ENCODE measurements at places on chromosomes 2 and 18.

DNA sequence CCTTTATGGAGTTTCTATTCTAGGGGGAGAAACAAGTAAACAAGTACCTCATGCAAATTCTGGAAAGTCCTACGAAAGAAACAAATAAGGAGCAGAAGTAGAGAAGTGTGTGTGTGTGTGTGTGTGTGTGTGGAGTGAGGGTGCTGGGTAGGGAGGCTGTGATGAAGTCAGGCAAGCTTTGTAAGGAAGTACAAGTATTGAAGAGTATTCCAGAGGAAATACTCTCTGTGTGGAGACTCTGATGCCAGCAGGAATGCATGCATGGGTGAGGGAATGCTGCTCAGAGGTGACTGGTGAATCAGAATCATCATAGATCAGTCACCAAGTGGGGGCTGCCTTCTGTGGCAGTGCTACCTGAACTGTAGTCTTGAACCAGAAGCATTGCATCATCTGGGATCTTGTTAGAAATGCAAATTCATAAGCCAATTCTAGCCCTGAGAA, 34.5 kb downstream of the SLC4A3 start:
- no peak for DNase-seq

GRCh38 chr2:238169048-238169707, 10.4 kb downstream of the ERFE start:
- DNase-seq, result no peak

- no peak for DNase-seq
Observed at GRCh38 chr18:58037163-58037562, 6.9 kb upstream of the NEDD4L start.

DNA sequence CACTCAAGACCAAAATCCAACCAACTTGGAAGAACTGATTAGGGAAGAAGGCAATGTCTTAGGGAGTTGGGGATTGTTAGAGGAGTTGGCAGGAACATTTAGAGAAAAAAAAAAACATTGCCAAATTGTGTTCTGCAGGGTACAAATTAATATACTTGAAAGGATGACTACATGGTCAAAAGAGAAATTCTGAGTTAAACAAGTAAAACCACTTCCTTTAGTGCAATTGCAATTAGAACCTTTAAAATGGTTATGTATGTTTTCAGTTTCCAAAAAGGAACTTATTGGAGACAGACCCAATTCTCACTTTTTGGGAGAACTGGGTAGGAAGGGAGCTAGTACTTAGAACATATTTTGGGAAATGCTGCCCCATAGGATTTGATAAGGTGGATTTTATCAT, 137.9 kb downstream of the GPD2 start:
- DNase-seq, result no peak

DNA sequence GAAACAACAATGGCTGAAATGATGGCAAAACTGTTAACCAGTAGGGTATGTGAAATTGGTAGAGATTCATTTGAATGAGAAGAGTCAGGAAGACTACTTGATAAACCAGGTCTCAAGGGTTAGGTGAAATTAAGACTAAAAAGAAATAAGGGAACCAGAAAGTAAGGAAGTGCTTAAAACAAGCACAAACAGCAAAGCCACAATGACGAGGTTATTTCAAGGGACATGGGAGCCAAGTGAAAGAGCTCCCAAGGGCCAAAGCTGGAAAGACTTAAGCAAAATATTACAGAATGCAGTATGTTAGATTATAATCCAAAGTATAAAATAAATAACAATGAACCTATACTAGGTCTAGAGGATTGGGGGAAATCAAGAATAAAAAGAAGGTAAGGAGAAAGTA, 19.3 kb upstream of the CD302 start:
- DNase-seq, result no peak

DNA sequence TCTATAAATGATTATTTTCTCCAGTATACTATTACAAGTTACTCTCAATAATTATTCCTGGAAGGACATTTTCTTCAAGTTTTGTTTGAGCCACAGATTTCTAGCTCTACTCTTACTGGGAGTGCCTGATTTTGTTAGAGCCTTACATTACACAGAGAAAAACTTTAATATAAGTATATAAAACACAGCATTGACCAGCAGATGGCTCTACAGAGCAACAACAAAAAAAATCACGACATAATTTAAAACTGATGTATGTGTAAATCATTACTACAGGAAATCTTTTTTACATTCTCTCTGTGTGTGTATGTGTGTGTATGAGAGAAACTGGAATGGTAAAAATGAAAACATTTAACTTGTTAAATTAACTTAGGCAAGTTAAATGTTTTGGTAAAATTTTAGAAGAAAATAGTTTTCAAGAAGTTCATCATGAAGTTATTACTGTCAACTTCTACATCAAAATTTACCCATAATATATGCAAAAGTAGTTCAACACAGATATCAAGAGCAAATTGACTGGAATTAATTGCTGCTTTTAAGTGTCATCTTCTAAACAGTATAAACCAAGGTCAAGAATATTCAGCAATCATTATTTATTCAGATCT, 103.3 kb downstream of the MDH1 start:
- DNase-seq, result no peak

DNA sequence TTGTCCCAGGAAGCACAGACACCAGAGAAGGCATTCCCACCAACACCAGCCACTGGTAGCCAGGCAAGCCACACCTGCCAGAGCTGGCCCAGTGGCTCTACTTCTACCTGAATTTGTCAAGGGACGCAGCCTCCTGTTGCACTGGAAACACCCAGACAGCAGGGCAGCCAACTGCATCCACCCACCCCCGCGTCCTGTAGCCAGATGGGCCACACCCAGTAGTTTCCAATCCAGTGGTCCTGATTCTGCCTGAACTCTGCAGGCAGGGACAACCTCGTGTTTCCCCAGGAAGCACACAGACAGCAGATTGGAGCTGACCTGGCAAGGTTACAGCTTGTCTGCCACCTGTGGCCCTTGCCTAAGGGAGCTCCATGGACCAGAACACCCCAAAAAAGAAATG, 18.2 kb downstream of the PFN4 start:
- DNase-seq, result no peak

DNA sequence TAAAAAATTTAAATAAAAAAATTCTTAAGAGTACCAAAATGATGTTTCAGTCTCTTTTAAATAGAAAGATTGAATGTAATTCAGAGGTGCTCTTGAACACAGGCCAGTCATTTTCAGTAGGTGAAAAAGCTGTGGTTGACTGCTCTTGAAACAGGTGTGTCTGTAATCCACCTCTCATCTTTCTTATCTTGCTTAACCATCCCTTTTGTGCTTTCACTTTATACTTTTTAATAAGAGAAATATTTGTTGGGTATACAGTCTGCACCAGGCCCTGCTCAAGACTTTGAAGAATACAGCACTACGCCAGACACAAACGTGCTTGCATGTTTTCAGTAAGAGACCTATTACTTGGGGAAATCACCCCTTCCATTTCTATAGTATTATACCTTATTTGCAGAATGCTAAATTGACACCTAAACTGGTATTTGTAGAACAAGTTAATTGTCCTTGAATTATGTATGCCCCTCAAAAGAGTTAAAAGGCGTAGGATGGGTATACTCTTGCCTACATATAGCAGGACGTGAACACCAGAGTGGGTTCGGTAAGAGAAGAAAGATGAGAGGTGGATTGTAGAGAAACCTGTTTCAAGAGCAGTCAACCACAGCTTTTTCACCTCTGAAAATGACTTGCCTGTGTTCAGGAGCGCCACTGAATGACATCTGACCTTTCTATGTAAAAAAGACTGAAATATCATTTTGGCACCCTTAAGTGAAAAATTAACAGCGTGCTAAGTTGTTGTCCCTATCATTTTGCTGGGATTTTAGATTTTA, 4.0 kb upstream of the RTN4 start:
- no peak for DNase-seq

- DNase-seq, result no peak
Observed at GRCh38 chr2:175743011-175743410, 259.1 kb downstream of the LNPK start.

GRCh38 chr2:160269365-160269764, 69.3 kb upstream of the ITGB6 start:
- DNase-seq, result no peak

DNA sequence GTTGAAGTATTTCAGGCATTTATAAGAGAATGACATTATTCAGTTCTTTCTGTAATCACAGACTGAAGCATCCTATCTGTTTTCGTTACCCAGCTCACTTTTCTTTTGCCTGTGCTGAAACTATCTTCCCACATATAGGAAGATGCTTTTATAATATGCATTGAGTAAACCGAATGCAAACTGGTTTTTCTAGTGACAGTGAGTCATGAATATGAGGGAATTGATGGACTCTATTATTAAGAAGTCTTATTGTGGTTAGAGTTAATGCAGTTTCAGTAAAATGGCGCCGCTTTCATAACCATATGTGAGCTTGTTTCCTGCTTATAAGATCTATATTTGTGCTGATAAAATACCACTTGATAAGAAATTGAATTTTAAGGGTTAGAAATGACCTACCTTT, 59.2 kb downstream of the ACVR2A start:
- no peak for DNase-seq

GRCh38 chr2:216863946-216864345, 4.1 kb upstream of the TNP1 start:
- DNase-seq, result no peak

All from neuronal stem cell (in vitro differentiated cells).